T-helper 2 cell treated with Interferon-gamma antibody and Interleukin-4, amounts not matched to agents 5 μg/mL and 100 μg/mL, for 36 hours (primary cell): ENCODE measurements at places on chromosomes 16 and 17.

DNA sequence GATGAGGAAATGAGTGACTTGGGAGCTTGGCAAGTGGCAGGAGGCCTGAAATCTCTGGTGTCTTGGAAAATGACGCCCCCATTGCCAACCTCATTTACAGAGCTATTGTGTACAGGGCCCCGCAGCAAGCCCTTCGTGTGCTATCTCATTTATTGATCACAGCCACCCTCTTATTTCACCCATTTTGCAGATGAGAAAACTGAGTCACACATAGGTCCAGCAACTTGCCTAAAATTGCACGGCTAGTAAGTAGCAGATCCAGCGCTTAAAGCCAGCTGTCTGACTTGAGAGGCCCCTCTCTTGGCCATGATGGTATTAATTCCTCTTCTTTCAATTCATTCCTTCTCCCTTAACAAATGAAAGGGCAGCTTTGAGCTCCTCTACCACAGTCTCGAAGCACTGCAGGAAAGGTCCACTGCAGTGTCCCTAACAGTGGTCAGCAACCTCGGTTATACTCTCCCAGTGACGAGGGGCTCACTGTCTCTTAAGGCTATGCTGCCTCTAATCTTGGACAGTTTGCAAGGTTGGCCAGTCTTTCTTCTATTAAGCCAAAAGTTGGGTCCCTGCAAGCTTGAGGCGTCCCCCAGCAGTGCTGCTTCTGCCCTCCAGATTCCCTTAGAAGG lies 162.2 kb downstream of the COPRS start:
- DNase-seq, result no peak

- DNase-seq, result no peak
Measured at GRCh38 chr17:63552211-63552610, 1.9 kb downstream of the DCAF7 start.

- DNase-seq, result no peak
Measured at GRCh38 chr16:54938212-54939028, 7.8 kb downstream of the IRX5 start.

GRCh38 chr16:11501632-11502031 lies 85.1 kb downstream of the LITAF start:
- no peak for DNase-seq

DNA sequence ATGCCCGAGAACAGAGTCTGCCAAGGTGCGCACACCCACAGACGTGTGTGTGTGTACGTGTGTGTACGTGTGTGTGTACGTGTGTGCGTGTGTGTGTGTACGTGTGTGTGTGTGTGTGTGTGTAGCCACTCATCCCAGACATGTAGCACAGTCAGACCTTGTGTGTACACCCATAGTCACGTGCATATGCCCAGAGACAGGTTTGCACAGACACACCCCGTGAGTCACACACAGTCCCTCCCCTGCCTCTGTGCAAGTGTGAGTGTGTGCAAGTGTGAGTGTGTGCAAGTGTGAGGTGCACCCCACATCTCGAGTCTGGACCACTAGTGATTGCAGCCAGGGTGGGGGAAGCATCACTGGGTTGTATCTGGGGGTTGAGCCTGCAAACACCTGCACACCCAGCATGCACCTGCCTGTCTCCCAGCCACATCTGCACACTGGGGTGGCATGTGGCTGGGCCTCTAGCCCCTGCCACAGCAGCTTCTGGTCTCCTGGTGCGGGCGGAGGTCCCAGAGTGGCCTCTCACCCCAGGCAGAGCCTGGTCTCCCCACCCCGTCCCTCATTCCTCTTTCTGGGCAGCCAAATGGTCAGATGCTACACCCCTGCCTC lies 23.6 kb downstream of the BAHCC1 start:
- DNase-seq, result no peak
